ENCODE measurements at places on chromosomes 2 and 18.
A peak's percentile ranks its signal among the peaks of the same experiment; 100 is the strongest.

GRCh38 chr2:11254100-11254536, 90.3 kb downstream of the ROCK2 start:
- DNase-seq: no peak

- DNase-seq: no peak
These were observed 28.3 kb downstream of the CYBRD1 start for GRCh38 chr2:171550613-171551012.

DNA sequence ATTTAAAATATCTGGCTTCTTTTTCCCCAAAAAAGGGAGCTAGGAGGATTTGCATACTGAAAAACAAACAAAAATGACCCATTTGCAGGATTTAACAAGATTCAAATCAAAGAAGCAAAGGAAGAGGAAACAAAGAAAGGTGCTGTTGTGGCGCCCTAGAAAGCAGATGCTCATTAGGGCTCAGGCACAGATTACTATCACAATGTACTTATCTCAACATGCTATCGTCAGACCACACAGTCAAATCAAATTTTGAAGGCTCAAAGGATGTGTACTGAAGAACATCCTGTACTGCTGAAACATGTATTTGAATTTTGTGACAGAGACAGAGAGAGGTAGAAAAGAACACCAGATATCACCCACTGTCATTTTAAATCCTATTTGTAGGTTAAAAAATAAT, 10.9 kb downstream of the RBMS1 start:
- no peak for DNase-seq

- DNase-seq: peak; percentile 39
These were observed 152.8 kb downstream of the DSC3 start for GRCh38 chr18:30889519-30890301.

GRCh38 chr2:101082998-101083397, 68.2 kb downstream of the TBC1D8 start:
- no peak for DNase-seq

- DNase-seq: no peak
These were observed 20.4 kb upstream of the IL1R1 start for GRCh38 chr2:102122115-102122514.

GRCh38 chr2:124328397-124328796, 303.3 kb downstream of the CNTNAP5 start:
- no peak for DNase-seq

DNA sequence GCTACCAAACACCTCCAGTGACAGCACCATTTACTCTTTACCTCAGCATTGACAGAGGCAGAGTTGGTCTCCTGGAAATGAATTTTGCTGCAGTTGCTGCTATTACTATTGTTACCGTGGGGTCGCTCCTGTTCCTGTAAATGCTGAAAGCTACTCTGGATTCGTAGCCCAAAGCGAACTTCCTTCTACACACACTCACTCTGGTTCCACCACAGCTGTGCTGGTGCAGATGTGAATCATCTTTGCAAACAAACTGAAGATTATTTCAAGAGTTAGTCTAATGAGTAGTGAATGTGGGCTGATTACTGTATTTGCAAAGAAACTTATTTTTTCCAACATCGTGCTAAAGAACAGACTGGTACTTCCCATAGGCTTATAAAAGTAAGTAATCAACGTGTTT, 304.0 kb downstream of the LPIN1 start:
- DNase-seq: no peak

DNA sequence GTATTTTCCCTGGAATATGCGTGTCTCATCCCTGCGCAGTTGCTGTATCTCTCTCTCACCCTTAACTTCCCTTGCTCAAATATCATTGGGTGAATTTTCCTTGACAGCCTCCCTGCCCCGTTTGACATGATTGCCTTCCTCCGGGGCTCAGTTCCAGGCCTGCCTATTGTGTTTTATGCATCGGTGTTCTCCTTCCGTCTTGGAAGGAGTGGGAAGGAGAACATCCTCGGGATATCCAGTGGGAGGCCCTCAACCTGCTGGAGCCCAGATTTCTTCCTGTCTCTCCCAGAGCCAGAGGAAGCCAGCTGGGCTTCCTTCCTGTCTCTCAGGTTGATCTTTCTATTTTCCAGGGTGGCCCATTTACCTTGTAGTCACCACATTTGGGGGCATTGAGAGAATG, 434.7 kb upstream of the HS6ST1 start:
- no peak for DNase-seq

DNA sequence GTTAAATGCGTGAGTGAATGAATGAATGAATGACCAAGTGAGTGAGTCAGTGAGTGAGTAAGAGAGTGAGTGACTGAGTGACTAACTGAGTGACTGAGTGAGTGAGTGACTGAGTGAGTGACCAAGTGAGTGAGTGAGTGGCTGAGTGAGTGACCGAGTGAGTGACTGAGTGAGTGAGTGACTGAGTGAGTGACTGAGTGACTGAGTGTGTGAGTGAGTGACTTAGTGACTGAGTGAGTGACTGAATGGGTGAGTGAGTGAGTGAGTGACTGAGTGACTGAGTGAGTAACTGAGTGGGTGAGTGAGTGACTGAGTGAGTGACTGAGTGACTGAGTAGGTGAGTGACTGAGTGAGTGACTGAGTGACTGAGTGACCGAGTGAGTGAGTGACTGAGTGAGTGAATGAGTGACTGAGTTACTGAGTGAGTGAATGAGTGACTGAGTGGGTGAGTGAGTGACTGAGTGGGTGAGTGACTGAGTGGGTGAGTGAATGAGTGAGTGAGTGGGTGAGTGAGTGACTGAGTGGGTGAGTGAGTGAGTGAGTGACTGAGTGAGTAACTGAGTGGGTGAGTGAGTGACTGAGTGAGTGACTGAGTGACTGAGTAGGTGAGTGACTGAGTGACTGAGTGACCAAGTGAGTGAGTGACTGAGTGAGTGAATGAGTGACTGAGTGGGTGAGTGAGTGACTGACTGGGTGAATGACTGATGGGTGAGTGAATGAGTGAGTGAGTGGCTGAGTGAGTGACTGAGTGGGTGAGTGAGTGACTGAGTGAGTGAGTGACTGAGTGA, 11.3 kb downstream of the MAL start:
- no peak for DNase-seq

- no peak for DNase-seq
These were observed 2.0 kb downstream of the SRSF7 start for GRCh38 chr2:38748943-38749804.

DNA sequence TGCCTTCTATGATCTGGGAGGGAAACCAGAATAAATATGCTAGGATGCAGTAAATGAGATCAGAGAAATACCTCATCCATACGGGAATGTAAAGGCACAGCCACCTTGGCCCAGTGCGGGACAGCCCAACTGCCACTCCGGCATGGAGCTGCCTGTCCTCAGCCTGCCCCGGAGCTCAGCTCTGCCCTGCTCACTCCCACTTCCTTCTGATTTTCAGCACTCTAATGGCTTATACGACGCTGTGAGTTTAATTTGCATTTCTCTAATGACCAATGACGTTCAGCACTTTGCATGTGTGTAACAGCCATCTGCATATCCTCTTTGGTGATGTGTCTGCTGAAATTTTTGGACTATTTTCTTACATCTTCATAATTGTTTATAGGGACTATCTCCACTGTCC, 172.5 kb upstream of the RAB6C start:
- DNase-seq: peak; percentile 47

DNA sequence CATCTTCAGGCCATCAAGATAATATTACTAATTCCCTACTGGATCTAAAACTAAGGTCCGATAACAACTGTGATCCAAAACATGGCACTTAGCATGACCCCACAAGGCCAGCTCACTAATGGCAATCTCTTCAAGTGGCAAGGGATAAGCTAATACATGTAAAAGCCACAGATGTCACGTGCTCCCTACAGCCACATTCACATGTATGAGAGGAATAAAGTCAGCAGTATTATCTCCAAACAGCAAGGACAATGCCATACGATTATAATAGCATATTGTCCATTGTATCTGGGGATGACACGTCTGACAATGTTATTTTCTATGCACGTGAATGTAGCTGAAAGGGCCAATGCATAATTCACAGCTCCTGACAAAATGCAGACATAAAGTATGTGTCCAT, 56.0 kb downstream of the KLF7 start:
- no peak for DNase-seq

DNA sequence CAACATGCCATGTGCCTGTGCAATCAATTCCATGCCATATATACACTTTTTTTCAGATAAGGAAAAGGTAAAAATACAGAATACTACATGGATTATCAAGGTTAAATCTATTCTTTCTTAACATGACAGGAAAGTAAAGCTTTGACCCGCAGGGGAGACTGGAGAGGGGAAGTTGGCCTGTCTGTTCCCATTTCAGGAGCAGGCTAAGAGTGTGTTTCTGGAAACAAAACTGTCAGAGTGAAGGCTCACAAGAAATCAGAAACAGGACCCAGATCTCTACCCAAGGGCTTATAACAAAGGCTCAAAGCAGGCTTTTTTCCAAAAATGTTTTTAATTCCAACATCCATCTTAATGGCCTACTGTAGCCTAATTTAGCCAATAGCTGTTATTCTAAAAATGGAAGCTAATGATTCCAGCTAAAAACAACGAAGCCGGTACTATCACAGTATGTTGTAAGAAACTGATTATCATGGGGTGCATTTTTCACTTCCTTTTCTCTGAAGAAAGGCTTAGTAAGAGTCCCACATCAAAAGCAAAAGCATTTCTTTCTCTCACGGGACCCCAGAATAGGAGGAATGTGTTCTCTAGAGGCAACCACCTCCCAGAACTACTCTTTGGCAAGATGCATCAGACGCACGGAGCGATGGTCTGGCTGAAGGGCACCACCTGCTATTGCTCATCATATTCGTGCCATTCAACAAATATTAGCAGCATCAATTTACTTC, 41.4 kb downstream of the FECH start:
- no peak for DNase-seq

DNA sequence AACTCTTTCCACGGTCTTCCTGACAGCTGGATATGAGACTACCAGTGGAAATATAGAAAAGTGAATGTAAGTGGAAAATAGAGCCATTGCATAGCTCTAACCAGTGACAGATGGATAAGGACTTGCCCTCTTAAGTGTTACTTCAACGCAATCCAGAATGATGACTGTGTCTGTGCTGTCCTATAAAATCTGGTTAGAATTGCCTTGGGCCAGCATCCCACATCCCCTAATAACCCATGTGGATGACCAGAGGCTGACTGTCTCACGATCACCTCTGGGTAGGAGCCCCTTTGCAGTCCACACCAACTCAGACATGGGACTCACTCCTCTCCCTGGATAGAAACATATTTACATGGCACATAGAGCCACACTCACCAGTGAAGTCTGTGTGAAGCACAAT, 186.6 kb downstream of the C1D start:
- no peak for DNase-seq

DNA sequence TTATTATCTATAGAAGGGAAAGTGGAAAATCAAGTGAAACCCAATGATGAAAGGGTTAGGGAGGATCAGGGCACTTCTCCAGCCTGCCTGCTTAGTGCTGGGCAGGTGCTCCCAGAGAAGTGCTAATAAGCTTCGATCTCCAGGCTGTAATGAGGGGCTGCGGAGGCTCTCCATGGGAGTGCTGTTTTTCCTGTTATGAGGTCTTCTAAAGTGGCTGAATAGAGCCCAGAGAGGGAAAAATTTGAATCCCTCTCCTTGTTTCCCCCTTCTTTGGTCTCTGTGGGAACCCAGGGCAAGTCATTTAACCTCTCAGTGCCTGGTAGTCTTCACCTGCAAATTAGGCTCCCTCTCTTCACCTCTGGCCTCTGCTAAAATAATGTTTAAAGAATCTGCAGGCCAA, 351.7 kb upstream of the DCC start:
- no peak for DNase-seq

GRCh38 chr18:3207565-3207964, 12.2 kb downstream of the MYOM1 start:
- DNase-seq: no peak

GRCh38 chr2:20762945-20763683, 59.8 kb downstream of the LDAH start:
- no peak for DNase-seq

DNA sequence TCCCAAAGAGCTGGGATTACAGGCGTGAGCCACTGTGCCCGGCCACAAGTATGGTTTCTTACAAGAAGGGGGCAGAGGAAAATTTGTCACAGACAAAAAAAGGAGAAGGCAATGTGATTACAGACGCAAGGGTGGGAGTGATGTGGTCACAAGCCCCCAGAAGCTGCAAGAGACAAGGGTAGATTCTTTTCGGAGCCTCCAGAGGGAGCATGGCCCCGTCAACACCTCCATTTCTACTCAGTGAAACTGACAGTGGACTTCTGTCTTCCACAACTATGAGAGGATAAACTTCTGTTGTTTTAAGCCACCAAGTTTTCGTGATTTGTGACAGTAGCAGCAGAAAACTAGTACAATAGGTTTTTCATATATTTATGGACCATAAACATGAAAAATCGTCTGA, 2.1 kb upstream of the TCF7L1 start:
- peak; percentile 29 for DNase-seq

All from WERI-Rb-1 (cell line).